NCI-H1417 (cell line): ENCODE measurements at places on chromosomes 11 and 22.

DNA sequence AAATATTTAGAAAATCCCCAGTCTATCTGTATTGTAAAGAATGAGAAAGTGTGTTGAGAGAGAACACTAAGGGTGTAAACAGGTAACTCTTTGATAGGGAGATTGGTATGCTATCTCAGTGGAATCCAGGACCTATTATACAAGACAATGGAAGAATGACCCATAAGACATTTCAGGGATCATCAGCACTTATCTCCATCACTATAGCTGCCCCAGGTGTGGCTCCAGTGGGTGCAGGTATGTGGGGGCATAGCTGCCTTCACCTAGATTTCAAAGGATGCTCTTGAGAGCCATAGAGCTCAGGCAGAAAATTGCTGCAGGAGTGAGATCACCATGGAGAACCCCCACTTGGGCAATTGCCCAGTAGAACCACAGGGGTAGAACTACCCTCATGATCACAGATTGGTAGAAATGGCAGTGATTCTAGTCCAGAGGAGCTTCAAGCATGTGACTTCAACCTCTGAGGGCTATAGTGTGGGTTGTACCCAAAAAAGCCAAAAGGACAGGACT is 252.3 kb upstream of the TBCEL start:
- no peak for DNase-seq

- no peak for DNase-seq
Observed at GRCh38 chr11:63874511-63874910, 35.6 kb downstream of the MARK2 start.

DNA sequence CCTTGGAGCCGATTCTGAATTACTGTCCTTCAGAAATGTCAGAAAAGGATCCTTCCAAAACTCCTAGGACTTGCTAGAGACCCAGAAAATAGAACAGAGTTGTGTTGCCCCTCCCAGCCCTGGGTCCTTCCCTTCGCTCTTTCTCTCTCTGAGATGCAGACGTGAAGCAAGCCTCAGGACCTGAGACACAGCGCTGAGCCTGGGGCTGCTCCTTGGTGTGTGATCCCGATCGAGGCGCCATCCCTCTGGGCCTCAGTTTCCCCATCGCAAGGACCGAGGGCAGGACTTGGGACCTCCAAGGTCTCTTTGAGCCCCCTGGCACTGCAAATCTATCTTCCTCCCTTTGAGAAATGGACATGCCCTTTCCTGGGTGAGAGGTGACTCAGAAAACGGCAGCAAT is 533.5 kb downstream of the TBC1D22A start:
- no peak for DNase-seq

DNA sequence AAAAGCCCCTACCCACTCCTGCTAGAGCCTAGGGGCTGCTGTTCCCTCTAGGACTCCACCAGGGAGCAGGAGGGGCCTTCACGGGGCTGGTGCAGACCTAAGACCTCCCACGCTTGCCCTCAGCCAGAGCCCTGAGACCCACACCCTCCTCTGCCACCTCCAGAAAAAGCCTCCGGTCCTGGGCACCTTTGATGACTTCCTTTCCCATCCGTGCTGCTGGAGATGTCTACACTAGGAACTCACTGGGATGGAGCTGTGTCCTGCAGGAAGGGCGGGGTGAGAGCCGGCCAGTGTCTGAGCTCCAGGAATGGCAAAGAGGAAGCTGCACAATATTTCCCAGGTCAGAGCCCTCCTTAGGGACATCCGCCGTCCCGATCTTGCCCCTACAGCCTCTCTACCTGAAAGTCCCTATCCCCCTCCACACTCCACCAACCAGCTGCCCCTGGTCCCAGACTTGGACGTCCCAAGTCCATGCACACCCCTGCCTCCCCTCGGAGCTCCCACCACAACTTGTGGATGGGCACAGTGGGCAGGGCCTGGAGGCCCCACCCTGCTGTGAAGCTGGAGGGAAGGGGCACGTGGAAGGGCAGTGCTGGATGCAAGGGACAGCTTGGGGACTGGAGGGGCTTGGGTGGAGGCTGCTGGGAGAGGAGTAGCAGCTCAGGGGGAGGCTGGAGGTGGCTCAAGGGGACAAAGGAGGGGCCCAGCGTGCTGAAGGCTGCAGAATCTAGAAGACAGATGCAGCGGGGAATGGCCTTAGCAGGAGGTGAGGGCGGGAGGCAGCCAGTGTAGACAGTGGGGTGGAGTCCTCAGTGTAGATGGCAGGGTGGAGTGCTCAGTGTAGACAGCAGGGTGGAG is 13.5 kb upstream of the LRP5 start:
- no peak for DNase-seq

DNA sequence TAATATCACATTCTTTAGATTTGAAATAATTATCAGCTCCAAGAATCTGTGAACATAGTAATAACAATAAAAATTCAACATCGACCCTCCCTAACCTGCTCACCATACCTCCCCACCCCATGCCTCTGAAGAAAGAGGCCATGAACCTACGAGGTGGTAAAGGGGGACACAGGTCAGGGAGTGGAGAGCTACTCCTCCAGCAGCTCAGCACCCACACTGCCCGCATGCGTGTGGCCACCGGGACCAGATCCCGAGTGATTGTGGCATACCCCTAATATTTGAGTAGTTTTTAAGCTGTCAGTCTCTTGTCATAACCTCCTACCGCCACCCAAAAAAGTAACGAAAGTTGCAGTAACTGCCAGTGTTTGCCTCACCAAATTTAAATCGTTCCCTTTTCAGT is 16.8 kb upstream of the ADSL start:
- DNase-seq, result no peak

GRCh38 chr11:115084231-115084630 is 405.9 kb downstream of the NXPE2 start:
- DNase-seq, result no peak

DNA sequence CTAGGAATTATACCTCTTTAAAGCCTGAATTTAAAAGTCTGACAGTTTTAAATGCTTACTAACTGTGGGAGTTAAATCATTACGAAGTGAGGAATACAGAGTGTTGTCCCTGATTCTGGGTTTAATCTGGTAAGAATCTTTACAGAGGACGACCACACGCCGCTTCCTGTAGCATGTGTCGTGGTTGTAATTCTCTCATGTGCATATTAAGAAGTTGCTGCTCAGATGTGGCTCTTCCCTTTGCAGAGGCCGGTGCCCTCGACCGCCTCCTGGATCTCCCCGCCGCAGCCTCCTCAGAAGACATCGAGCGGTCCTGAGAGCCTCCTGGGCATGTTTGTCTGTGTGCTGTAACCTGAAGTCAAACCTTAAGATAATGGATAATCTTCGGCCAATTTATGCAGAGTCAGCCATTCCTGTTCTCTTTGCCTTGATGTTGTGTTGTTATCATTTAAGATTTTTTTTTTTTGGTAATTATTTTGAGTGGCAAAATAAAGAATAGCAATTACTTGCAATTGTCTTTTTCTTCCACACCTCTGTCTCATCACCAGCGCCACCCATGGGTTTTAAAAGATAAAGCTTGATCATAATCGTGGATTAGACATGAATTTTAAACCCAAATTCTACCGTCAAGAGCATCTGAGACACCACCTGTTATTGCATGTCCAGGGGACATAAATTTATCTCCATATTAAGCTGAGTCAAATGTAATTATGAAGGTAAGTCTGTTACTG is 6.5 kb downstream of the GAL start:
- no peak for DNase-seq

- no peak for DNase-seq
Observed at GRCh38 chr11:16603245-16603644, 135.2 kb upstream of the C11orf58 start.

DNA sequence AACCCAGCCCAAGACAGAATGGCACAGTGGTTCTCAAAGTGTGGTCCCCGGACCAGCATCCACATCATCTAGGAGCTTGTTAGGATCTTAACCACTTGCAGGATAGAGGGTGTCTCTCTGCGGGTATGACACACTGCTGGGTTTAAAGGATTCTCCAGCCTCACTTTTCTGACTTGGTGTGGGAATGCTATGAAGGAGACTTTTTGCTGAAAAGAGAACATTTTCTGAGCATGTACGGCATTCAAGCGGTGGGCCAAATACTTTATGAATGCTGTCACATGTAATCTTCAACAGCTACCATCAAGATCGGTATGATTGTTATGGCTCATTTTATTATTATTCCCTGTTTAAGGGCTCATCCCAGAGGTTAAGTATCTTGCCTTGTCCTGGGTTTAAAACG is 1.8 kb upstream of the CD82 start:
- DNase-seq, result no peak

GRCh38 chr22:45869340-45869847 is 107.6 kb downstream of the WNT7B start:
- no peak for DNase-seq

- DNase-seq, result no peak
Observed at GRCh38 chr11:121012091-121012490, 11.8 kb upstream of the TBCEL start.

DNA sequence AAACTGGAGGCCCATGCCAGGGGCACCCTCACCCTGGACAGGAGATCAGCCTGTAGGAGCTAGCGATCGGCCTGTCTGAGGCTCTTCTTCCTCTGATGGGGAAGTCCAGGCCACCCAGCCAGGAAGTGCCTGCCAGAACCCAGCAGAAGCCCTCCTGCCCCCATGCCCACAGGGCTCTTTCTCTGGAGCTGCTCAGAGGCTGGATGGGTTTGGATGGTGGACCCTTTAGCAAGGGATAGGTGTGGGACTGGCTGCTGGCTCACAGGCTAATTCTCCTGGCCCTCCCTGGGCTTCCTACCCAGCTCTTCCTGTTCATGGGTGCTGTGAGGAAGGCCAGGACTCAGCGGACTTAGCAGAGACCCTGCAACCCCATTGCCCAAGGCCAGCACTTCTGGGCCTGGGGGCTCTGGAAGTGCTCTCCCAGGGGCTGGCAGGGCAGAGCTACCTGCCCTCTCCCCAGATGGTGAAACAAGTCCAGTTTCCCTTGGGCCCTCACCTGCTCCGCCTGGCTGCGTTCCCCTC is 7.6 kb downstream of the FXYD2 start:
- no peak for DNase-seq

GRCh38 chr22:45465633-45466032 is 37.0 kb upstream of the FBLN1 start:
- no peak for DNase-seq

- peak; percentile 89 for DNase-seq
Observed at GRCh38 chr11:61890529-61891330, 615 bp downstream of the FADS3 start.

DNA sequence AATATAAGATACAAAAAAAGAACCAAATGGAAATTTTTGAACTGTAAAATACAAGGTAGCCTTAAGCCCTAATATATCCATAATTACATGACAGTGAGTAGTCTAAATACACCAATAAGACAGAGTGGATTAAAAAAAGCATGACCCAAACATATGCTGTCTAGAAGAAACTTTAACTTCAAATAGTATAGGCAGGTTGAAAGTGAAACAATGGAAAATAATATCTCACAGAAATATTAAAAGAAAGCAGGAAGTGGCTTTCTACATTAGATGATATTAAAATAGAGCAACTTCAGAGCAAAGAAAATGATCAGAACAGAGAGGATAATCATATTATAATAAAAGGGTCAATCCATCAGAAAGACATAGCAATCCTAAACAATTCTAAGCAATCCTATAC is 21.8 kb downstream of the DCUN1D5 start:
- DNase-seq, result no peak

DNA sequence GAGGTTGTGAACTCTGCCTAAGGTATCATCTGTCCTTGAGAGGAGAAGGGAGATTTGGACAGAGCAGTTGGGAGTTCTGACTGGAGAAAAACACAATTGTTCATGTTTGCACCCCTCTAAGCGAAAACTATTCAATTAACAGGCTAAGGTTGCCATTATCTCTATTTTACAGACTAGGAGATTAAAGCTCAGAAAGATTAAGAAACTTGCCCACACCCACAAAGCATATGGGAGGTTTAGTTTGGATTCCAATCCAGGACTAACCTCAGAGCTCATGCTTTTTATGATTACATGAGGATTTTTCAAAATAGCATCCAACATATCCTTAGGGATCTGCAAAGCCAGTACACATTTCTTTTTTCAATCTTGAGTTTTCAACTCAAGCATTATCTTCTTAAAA is 22.0 kb downstream of the GAB2 start:
- no peak for DNase-seq

- DNase-seq, result peak; percentile 13
Observed at GRCh38 chr11:115590254-115590653, 86.0 kb upstream of the CADM1 start.

DNA sequence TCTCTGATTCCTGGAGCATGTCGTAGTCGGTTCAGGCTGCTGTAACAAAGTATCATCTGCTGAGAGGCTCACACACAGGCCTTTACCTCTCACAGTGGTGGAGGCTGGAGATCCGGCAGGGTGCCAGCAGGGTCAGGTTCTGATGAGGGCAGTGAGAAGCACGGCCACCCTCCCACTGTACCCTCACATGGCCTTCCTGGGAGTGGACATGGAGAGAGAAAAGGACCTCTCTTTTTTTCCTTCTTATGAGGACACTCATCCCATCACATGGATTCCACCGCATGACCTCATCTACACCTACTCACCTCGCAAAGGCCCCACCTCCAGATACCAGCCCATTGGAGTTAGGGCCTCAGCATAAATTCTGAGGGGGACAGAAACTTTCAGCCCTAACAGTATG is 99.5 kb downstream of the BCR start:
- no peak for DNase-seq

- peak; percentile 23 for DNase-seq
Observed at GRCh38 chr11:100825626-100826025, 138.5 kb downstream of the ARHGAP42 start.

DNA sequence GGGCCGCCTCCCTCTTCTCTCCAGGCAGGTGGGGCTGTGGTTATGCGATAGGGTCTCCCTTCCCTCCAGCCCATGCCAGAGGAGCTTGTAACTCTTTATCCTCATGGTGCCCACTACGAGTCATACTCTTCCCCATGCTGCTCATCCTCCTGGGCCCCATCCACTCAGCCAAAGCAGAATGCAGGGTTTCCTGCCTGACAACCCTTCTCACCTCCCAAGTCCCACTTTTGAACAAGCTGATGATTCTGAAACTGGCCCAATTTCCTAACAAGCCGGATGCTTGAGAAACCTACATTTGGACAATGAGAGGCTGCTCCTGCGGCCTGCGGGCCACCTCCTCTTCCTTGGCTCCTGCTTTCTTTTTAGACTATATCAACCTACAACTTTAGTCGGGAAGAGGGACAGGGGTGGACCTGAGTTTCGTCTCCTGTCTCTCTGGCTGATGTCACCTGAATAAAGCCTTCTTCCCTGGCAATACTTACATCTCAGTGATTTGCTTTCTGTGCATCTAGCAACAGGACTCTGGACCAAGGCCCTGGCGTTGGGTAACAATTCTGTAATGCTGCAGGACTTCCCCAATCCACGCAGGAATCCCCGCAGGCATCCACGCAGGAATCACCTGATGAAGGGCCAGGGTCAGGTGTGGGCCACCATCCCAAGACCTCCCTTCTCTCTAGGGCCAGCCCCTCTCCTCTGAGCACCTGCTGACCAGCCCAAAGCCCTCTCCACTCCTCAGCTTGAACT is 1.5 kb upstream of the NDUFS8 start:
- no peak for DNase-seq

DNA sequence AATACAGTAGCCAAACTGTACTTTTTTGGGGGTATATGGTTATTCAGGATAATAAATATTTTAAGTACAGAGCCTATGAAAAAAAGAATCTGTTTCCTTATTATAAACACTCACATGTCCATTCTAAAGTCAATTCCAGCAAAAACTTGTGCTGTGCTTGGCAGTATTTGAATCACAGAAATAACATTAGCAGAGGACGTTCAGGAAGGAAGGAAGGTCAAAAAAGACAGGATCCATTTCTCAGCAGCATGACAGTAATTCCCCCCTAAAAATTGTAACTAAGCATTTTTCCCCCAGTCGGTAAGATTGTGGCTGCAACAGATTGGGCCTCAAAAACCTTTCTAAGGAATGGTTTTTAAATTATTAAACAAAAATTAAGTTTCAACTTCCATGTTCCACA is 124.8 kb downstream of the ATG16L2 start:
- no peak for DNase-seq
